ENCODE measurements at places on chromosomes 13 and 19.

DNA sequence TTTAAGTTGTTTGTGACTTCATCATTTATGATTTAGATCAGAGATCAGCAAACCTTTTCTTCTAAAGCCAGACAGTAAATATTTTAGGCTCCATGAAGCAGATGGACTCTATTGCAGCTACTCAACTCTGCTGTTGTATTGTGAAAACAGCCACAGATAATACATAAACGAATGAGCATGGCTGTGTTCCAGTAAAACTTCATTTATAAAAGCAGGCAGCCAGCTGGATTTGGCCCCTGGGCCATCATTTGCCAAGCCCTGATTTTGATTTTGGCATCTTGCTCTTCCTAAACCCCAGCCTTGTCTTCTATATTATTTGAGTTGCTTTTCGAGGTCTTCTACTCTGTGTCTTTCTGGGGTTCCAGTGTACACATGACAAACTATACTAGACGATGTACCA, 41.3 kb downstream of the RNASEH2B start:
- DNase-seq = no peak

DNA sequence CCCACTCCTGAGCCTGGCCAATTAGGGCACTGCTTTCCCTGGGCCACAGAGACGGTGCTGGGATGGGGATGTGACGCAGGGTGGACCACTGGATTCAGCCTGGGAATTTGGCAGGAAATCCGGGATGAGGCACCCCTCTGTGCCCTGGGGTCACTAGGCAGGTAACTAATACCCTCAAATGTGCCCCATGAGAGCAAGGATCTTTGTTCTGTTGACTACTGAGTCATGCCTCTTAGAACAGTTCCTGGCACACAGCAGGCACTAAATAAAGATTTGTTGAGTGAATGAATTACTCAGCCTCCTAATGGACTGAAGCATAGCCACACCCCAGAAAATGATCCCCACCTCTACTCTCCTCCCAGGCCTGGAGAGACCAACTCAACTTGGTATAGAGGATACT, 15.9 kb downstream of the OPA3 start:
- DNase-seq = no peak

DNA sequence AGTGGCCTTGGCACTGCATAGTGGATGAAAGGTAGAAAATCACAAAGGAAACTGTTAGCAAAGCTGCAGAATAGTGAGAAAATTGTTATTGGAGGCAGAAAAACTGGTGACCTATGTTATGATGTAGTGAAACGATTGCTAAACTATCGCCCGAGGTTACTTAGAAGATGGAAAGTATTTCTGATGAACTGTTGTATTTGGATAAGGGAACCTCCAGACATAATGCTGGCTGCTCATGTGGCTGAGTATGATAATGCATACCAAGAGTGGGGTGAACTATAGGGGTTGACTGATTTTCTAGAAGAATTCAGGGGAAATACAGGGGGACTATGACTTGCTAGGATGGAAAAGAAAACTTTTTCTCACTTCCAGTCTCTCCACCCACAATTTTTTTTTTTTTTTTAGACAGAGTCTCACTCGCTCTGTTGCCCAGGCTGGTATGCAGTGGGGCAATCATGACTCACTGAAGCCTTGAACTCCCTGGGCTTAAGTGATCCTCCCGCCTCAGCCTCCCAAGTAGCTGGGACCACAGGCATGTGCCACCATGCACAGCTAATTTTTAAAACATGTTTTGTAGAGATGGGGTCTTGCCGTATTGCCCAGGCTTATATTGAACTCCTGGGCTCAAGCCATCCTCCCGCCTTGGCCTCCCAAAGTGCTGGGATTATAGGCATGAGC, 4.4 kb upstream of the EID2 start:
- DNase-seq = no peak

DNA sequence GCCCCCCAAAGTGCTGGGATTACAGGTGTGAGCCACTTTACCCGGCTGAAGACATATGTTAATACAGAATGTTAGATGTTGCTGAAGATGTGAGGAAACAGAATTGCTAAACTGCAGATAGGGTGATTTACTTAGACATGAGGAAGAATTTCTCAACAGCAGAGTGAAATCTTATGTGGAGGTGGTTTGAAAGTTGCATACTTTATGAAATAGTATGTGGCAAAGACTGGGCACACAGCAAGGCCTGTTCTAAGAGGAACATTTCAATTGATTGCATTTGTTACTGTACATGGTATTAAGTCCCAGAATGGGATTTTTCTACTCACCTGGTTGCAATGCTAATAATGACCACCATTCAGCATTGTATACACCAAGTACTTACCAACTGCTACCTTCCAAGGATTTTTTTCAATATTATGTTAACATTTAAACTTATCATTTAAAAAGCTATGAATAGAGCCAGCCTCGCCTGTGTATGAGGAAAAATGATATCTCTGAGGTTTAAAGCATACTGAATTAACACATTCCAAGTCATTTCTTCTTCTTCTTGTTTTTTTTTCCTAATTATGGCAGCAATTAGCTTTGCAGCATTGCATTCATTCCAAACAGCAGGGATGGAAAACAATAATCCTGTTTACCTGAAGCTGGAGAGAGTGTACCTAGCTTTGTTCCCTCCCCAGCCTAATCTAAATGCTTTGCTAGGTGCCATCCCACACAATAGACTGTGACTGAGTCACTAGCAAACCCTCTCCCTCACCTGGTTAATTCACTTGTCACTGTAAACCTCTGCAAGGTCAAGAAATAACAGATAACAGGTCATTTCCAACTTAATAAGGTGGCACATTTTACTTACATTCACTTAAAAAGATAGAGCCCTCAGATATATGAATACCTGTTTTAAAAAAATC, 19.4 kb upstream of the KLF5 start:
- DNase-seq = no peak

- no peak for DNase-seq
These were observed 359.8 kb downstream of the LMO7 start for GRCh38 chr13:75995966-75996365.

DNA sequence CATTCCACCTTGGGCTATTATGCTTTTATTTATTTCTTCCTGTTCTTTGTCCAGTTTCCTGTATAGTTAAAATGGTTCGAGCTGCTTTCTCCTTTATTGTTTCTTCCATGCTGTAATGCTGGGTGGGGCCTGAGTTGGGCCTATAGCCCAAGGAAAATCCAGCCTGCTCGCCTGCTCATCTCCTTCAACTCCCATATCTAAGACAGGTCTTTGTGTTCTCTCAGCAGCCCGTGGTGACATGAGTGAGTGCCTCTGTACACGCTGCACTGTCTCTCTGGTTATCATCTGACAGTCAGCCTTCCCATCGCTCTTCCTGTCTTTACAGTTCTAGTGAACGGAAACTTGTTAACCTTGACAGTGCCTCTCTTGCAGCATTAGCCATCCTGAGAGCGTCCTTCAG, 221.9 kb upstream of the SLC10A2 start:
- no peak for DNase-seq

- no peak for DNase-seq
These were observed 33.6 kb upstream of the NANOS3 start for GRCh38 chr19:13843104-13843921.

GRCh38 chr19:48006762-48007161, 12.3 kb downstream of the ELSPBP1 start:
- peak; percentile 27 for DNase-seq

- no peak for DNase-seq
These were observed 7.4 kb downstream of the SOX1 start for GRCh38 chr13:112074139-112074865.

DNA sequence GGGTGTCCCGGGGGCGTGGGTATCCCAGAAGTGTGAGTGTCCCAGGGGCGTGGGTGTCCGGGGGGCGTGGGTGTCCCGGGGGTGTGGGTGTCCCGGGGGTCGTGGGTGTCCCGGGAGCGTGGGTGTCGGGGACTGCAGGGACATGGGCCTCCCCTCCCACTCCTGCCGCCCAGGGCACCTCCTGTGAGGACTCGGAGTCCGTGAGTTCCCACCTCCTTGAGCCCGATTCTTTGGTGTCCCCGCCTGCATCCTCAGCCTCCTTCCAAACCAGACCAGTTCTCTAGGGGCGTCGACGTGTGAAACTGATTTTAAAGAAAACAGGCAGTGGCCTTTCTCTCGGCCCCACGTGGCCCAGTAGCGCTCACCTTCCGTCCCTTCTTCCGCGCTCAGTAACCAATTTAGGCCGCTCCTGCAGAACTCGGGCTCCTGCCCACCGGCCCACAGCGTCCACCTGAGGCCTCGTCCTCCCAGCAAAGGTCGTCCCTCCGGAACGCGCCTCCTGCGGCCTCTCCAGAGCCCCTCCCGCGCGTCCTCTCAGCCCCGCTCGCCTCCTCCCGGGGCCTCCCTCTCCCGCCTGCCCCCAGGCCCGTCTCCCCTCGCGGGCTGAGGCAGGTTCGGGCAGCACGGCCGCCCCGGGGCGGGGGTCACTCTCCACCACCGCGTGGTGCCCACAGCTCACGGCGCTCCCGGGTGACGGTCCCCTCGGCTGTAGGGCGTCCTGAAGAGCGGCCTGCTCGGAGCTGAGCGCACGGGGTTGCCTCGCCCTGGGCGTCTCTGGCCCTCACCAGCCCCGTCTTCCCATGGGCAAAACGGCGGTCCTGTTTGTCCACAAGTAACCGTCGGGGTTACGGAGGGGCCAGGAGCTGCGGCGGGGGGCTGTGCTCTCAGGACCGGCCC, 3.8 kb downstream of the F7 start:
- no peak for DNase-seq

- peak; percentile 23 for DNase-seq
These were observed 44.8 kb downstream of the ANKRD10 start for GRCh38 chr13:110869805-110870706.

DNA sequence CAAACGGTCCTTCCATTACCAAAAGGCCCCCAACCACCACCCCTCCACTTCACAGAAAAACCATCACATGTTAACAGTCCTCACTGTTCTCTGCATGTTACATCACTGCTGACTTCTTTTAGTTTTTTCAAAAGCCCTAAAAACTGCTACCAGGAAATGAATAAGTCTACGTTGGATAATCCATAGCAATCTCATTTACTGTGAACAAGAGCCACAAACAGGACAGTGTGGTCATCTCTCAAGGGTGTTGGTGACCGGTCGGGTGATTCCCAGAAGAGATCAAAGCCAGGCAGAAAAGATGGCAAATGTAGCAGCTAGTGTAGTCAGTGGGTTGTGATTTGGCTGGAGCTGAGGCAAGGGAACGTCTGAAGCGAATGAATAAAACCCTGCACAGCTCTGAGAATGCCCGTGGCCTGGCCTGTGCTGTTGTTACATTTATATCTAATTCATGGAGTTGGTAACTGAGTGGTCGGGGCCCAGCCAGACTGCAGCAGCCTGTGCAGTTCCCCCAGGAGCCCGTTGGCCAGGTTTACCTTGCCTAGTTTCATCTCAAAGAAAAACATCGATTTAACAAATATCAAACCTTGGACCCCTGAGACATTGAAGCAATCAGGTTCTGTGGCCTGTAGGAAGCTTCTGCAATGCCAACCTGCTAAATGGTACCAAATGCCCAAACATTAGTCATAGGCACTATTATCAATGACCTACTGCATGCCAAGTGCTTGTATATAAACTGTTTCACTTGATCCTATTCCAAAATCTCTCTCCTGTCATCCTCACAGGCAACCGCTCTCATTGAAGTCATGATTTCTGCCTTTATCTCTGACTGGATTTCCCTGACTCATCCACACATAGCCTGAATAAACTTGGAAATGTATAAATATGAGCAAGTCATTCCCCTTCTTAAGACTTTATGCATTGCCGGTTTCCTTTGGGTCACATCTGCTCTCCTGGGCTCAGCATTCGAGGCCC, 153.8 kb upstream of the SERP2 start:
- no peak for DNase-seq

- no peak for DNase-seq
These were observed 113.8 kb downstream of the IRS2 start for GRCh38 chr13:109672545-109672944.

GRCh38 chr19:7674010-7675005, 2.6 kb upstream of the MCEMP1 start:
- peak; percentile 86 for DNase-seq

- no peak for DNase-seq
These were observed 26.6 kb downstream of the SHISA2 start for GRCh38 chr13:26025196-26025595.

GRCh38 chr13:98650396-98651107, 73.6 kb upstream of the STK24 start:
- no peak for DNase-seq

- no peak for DNase-seq
These were observed 1.5 kb downstream of the CCDC106 start for GRCh38 chr19:55649268-55650125.

DNA sequence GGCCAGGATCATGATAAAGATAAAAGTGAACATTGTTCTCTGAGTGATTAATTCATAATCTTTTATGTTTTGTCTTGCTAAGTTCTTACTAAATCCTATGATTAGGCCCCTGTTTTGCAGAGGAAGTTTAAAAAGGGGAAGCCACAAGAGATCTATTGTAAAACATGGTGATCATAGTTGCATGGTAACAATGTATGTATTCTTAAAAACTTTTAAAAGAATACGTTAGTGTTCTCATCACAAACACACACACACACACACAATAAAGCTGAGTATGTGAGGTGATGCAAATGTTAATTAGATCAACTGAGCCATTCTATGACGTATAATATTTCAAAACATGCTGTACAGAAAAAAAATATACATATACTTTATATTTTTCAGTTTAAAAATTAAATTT, 51.2 kb downstream of the MBD3L2B start:
- DNase-seq = no peak

DNA sequence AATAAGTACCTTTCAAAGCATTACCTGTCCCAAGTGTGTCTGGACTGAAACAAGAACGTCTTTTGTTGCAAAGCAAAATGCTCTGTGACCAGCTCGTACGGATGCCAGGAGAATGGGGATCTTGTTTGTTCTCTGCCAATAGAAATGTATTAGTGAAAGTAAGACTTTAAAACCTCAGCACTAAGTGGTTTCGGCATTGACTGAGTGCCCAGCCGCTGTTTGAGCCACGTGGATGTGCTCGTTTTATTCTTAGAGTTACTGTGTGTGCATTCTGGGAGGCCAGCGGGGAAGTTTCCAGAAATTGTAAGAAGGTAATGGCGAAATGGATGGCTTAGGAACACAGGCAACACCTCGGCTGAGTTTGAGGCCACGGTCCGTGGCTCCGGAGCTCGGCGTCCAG, 117.1 kb upstream of the USP29 start:
- DNase-seq = no peak

DNA sequence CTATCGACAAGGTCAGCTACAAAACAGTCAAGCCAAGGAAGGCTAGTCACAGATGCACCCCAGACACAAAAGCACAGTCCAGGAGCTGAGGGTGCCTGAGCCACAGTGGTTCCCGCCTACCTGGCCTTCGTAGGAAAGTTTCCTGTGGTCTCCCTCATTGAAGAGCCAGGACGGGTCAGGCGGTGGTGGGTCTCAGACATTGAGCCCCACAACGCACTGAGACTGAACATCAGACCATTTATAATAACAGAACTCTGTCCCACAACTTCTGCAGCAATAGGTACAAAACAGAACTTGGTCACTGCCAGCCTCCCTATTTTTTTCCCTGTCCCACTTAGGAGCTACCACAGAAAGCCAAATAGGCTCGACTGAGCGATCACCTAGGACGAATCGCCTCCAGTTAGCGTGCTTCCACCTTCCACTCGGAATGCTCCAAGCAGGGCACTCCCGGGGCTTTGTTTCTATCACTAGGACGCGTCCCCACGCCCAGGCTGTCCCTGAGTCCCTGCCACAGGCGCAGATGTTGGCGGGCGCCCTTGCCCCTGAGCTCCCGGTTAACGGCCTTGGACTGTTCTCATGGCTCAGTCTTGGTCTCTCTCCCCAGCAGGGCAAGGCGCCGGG, 640 bp upstream of the ZNF544 start:
- no peak for DNase-seq

Measured in NCI-H2171 treated with DMSO at 0.1 percent for 48 hours (cell line).